ENCODE measurements at places on chromosomes 3 and 15.
A peak's percentile ranks its signal among the peaks of the same experiment; 100 is the strongest.

GRCh38 chr3:32089476-32089875 lies 16.9 kb upstream of the GPD1L start:
- H3K27ac ChIP-seq: no peak overlapping the region
- no peak for DNase-seq
- no peaks in the 10 kb centered on the region for H3K36me3 ChIP-seq
- no peaks in the 10 kb centered on the region for H3K27me3 ChIP-seq
- no peak overlapping the region for H3K4me3 ChIP-seq
- H3K4me1 ChIP-seq: no peaks in the 10 kb centered on the region

GRCh38 chr3:70000563-70001081 lies 1.1 kb downstream of the SAMMSON start:
- DNase-seq: no peak
- H3K4me1 ChIP-seq: peaks cover 19% of the 10 kb centered on the region
- peak overlapping the region; percentile 93 for H3K27ac ChIP-seq
- no peaks in the 10 kb centered on the region for H3K27me3 ChIP-seq
- no peak overlapping the region for H3K4me3 ChIP-seq
- no peaks in the 10 kb centered on the region for H3K36me3 ChIP-seq

DNA sequence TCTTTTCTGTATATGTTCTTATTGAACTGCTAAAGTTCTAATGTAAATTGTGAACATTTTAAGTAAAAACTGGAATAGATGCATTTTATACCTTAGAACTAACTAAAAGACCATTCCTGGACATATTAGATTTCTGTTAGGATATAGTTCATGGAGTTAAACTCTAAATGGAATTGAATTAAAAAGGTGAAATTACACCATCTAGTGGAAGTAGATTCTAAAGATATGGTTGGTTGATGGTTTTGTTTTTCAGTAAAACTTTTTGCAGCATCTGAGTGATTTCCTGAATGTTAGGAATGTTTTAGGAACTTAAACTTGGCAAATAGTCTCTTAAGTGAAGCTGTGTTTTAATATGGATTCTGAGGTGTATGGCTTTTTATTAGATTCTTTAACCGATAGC lies 96.8 kb downstream of the SLMAP start:
- no peaks in the 10 kb centered on the region for H3K4me1 ChIP-seq
- H3K27ac ChIP-seq: no peak overlapping the region
- no peak overlapping the region for H3K4me3 ChIP-seq
- no peak for DNase-seq
- no peaks in the 10 kb centered on the region for H3K27me3 ChIP-seq

- H3K27ac ChIP-seq: no peak overlapping the region
- no peaks in the 10 kb centered on the region for H3K4me1 ChIP-seq
- DNase-seq: no peak
- no peaks in the 10 kb centered on the region for H3K27me3 ChIP-seq
- H3K4me3 ChIP-seq: no peak overlapping the region
These were observed 17.9 kb downstream of the DZIP1L start for GRCh38 chr3:138097192-138098172.

- H3K27ac ChIP-seq: peak overlapping the region; percentile 98
- peaks cover 9% of the 10 kb centered on the region for H3K27me3 ChIP-seq
- peak overlapping the region; percentile 23 for H3K4me3 ChIP-seq
- H3K36me3 ChIP-seq: no peaks in the 10 kb centered on the region
- DNase-seq: no peak
These were observed 331 bp downstream of the RNU6-1 start for GRCh38 chr15:67839499-67839928.

GRCh38 chr3:191412759-191413158 lies 48.2 kb upstream of the PYDC2 start:
- H3K27me3 ChIP-seq: no peaks in the 10 kb centered on the region
- DNase-seq: no peak
- no peaks in the 10 kb centered on the region for H3K36me3 ChIP-seq
- no peaks in the 10 kb centered on the region for H3K4me1 ChIP-seq

DNA sequence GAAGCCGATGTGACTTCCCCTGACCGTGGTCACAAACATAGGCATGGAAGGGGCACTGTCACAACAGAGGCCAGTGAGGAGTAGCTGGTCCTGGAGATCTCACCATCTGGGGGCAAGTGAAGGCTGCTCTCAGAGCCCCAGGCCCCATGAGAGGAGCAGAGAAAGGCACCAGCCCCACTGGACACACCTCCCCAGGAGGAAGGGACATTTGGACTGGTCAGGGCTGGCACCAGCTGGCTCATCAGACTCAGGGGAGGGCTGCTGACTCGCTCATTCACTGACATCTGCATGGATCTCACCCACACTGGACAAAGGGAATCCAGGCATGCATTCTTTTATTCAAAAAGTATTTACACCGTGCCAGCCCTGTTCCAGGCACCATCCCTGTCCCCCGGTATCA lies 26.8 kb downstream of the ESYT3 start:
- no peak overlapping the region for H3K27ac ChIP-seq
- peak; percentile 47 for DNase-seq
- H3K4me3 ChIP-seq: no peak overlapping the region
- H3K4me1 ChIP-seq: no peaks in the 10 kb centered on the region
- no peaks in the 10 kb centered on the region for H3K27me3 ChIP-seq

DNA sequence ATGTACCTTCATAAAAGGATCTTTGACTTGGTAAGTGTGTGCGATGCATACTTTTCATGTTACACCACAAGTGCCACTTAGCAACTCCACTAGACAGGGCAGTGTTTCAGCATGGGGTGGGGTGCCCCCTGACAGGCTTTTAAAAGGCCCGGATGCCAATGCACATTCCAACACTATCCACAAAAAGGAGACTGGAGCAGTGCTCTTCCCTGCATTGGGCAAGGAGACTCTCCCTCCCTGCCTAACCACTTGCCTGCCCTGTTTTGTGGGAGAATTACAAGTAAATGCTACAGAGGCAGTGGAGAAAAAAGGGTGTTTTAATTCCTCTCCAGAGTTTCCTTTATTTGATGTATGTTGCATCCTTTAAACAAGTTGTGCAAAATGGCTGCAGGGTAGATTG lies 1.7 kb upstream of the RARB start:
- no peak overlapping the region for H3K27ac ChIP-seq
- DNase-seq: no peak
- H3K27me3 ChIP-seq: no peaks in the 10 kb centered on the region
- H3K4me1 ChIP-seq: peaks cover 3% of the 10 kb centered on the region
- H3K4me3 ChIP-seq: no peak overlapping the region
- H3K36me3 ChIP-seq: no peaks in the 10 kb centered on the region

- no peak overlapping the region for H3K4me3 ChIP-seq
- peaks cover 53% of the 10 kb centered on the region for H3K36me3 ChIP-seq
- H3K27me3 ChIP-seq: no peaks in the 10 kb centered on the region
- H3K4me1 ChIP-seq: no peaks in the 10 kb centered on the region
These were observed 42.9 kb downstream of the CCK start for GRCh38 chr3:42222942-42223693.

DNA sequence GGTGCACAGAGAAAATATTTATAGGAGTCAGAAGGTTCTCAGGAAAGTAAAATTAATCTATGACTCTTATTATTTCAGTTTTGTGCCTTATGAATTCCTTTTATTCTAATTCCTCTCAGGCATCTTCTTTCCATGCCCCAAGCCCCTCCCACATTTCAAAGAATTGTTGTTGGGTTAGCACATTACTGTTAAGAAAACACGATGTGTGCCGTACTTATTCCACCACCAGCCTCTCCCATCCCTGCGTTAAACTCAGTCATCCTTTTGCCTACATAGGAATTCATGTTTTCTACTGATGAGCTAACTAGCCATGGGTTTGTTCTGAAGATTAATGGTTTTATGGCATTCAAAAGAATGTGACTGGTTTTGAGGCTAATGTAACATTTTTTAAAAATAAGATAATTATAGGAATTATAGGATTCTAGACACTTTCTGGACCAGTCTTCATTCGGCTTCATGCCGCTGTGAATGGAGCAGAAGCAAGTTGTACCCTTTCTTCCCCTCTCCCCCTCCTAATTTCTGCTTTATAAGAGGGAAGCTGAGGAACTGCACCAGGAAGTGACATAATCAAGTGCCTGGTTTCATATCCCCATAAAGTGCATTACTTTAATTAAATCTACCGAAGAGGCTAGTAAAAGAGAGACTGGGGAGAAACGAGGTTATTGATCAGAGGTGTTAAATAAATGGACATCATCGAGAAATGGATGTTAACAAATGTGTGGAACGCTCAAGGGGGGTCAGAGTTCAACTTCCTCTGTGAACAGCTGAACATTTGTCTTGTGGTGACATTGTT lies 12.3 kb upstream of the MB21D2 start:
- H3K27ac ChIP-seq: no peak overlapping the region
- H3K4me3 ChIP-seq: no peak overlapping the region
- H3K4me1 ChIP-seq: no peaks in the 10 kb centered on the region
- no peak for DNase-seq
- H3K27me3 ChIP-seq: no peaks in the 10 kb centered on the region

- H3K36me3 ChIP-seq: no peaks in the 10 kb centered on the region
- DNase-seq: no peak
- H3K27me3 ChIP-seq: no peaks in the 10 kb centered on the region
- no peaks in the 10 kb centered on the region for H3K4me1 ChIP-seq
- H3K27ac ChIP-seq: no peak overlapping the region
These were observed 35.9 kb downstream of the UNC13C start for GRCh38 chr15:54014067-54014655.

GRCh38 chr3:189394599-189395121 lies 222.9 kb downstream of the TPRG1 start:
- H3K27ac ChIP-seq: no peak overlapping the region
- DNase-seq: no peak
- no peaks in the 10 kb centered on the region for H3K36me3 ChIP-seq
- H3K4me1 ChIP-seq: no peaks in the 10 kb centered on the region
- H3K27me3 ChIP-seq: no peaks in the 10 kb centered on the region
- no peak overlapping the region for H3K4me3 ChIP-seq

GRCh38 chr3:126419886-126420786 lies 25.4 kb downstream of the CFAP100 start:
- H3K4me1 ChIP-seq: no peaks in the 10 kb centered on the region
- no peaks in the 10 kb centered on the region for H3K36me3 ChIP-seq
- DNase-seq: no peak
- H3K4me3 ChIP-seq: no peak overlapping the region
- H3K27ac ChIP-seq: no peak overlapping the region

DNA sequence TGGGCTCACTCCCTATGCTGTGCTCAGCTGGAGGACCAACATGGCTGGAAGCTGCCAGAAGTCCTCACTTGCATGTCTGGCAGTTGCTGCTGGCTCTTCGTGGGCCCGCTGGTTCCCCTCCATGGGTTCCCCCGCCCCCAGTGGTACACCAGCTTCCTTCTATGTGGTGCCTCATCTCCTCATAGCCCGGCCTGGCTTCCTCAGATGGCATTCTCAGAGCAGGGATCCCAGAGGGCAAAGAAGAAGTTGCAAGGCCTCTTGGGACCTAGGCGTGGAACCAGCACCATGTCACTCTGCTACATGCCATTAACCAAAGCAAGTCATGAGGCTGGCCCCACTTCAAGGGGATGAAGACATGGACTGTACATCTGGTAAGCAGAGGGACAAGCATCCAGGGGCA lies 2.9 kb upstream of the CFAP92 start:
- H3K4me3 ChIP-seq: no peak overlapping the region
- H3K4me1 ChIP-seq: peaks cover 8% of the 10 kb centered on the region
- H3K27me3 ChIP-seq: no peaks in the 10 kb centered on the region
- no peaks in the 10 kb centered on the region for H3K36me3 ChIP-seq
- no peak overlapping the region for H3K27ac ChIP-seq

DNA sequence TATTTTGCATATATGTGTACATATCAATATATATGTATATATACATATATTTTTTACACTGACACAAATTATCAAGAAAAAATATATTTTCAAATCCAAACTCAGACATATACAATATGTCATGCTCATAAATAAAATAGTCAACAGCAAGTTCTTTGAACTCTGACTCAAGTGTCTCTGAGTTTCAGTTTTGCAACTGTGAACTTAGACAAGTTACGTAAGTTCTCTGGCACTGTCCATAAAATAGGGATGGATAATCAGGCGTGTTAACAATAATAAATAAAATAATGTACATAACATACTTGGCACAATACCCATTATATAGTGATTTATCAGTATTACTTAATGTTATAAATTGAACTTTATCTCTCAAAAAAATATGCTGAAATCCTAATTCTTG lies 12.1 kb upstream of the XRN1 start:
- H3K4me3 ChIP-seq: no peak overlapping the region
- no peaks in the 10 kb centered on the region for H3K27me3 ChIP-seq
- no peak for DNase-seq
- no peak overlapping the region for H3K27ac ChIP-seq

DNA sequence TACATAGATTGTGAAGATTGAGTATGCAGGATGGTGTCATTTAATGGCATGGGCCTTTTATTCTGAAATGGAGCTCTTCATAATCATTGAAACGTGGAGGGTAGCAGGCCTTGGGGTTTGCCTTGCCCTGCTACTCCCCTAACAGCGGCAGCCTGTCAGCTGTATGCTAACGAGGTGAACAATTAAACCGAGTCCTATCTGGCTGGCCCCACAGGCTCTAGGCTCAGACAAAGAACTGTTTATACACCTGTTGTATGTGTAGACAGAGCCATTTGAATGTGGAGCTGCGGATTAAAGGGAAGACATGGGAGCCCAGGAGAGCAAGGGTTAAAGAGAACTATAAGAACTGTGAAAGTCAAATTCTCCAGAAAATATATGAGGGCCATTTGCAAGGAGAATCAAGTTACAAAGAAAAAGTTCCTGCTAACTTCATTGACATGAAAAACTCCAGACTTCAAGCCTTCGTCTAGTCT lies 116.7 kb upstream of the CGNL1 start:
- peaks cover 22% of the 10 kb centered on the region for H3K36me3 ChIP-seq
- peaks cover 8% of the 10 kb centered on the region for H3K4me1 ChIP-seq
- no peak overlapping the region for H3K4me3 ChIP-seq
- peak overlapping the region; percentile 38 for H3K27ac ChIP-seq
- H3K27me3 ChIP-seq: no peaks in the 10 kb centered on the region

DNA sequence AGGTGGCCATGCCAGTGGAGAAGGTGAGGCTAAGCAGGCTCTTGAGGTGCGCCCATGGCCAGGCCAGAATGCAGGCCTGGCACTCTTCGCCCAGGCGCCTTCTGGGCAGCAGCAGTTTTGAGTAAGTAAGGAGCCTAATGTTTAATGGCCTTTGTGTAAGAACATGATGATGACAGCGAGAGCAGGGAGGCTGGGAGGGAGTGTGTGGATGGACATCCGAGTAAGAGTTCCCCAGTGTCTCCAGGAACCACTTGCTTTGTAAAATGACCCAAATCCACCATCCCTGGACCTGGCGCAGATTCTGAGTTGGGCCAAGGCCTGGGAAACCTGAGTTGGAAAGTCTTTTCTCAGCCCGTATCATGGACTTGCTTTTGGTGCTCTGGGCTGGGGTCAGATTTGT lies 24.1 kb downstream of the KLF13 start:
- DNase-seq: no peak
- H3K27ac ChIP-seq: no peak overlapping the region
- H3K4me1 ChIP-seq: peaks cover 20% of the 10 kb centered on the region

DNA sequence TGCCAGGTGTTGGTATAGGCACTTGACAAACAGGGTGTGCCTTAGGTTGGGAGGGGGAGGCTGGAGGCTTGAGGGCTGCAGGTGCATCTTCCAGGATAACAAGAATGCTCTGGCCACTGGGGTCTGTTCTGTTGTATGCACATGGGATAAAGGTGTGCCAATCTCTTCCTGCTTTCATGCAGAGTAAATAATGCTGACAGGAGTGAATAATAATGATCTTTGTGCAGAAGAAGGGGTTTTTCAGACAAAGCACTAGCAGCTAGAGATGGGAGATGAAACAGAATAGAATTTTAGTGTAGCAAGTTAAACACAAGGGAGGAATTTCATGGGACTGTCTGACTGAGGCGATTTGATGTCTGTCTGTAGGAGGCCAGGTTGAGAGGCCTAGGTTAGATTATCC lies 1.9 kb upstream of the ROPN1 start:
- H3K27ac ChIP-seq: no peak overlapping the region
- H3K27me3 ChIP-seq: no peaks in the 10 kb centered on the region
- no peak for DNase-seq
- H3K36me3 ChIP-seq: no peaks in the 10 kb centered on the region
- peaks cover 10% of the 10 kb centered on the region for H3K4me1 ChIP-seq

Measured in ascending aorta (tissue), 2 donors.